ENCODE measurements at places on chromosomes 6 and 20.

DNA sequence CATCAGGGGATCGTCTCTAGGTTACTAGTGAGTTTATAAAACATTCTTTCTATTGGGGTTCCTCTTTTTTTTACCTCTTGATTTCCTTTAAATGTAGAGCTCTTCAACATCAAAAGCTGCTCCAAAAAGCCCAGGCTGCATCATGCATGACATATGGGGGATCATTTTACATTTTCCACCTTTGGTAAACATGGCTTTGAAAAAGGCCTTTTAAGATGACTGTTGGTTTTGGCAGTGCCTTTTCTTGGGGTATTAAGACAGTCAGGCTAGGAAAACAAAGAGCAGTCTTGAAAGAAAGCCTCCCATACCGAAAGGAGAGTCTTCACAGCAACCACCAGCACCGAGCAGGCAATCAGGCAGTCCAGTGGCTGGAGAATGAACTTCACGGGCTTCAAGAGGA, 73.2 kb downstream of the NPEPL1 start:
- DNase-seq = no peak

DNA sequence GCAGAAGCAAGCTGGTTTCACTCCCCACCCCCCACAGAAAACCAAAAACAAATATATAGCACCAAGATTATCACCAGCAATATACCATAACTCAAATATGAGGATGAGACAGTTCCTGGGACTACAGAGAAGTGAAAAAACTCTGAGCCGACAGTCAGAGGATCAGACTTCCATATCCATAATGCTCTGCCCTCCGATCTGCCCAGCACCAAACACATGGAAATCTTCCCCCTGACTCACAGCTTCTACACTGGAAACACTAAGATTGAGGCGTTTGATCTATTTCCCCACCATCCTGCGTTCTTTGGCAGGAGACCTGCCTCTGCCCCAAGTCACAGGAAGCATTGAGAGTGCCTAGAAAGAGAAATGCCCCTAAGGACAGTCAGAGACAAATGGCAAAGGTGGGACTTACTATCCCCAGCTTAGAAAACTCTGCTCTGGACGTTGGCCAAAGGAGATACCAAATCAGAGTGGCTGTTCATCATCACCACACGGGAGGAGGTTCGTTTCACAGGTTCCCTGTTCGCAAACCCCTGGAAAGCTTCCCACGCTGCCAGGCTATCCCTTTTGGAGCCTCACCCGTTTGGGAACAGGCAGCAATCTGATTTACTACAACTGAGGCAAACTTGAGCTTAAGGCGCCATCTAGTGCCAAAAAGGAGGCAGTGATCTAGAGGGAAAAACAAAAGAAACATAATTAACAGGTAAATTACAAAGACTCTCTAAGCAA, 48.7 kb upstream of the SRSF6 start:
- DNase-seq = no peak

DNA sequence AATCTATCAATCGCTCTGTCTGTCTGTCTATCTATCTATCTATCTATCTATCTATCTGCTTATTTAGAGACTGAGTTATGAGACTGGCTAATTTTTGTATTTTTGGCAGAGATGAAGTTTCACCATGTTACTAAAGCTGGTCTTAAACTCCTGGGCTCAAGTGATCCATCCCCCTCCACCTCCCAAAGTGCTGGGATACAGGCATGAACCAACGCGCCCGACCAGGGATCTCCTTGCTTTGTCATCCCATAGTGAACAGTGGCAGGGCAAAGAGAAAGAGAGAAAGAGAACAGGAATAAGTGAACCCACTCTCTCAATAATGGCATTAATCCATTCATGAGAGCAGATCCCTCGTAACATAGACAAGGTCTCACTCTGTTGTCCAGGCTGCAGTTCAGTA, 66.4 kb upstream of the DSP start:
- DNase-seq = no peak

DNA sequence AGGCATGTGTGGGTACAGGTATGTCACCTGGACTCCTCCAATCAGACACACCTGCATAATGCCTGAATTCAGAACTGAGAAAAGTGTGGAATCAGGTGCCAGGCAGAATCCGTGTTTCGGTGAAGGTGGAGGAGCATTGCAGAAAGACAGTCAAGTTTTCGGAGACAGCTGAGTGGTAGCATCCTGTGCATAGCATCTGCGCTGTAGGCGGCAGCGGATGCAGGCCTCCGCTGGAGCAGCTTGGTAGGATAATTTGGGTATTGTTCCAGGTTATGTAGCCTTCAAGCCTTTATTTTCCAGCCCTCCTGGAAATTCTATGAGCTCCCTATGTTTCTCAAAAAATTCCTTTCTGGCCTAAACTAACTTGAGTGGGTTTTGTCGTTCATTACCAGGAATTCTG, 15.5 kb upstream of the ARMC2 start:
- DNase-seq = no peak

- DNase-seq = no peak
These were observed 45.2 kb downstream of the KIF16B start for GRCh38 chr20:16528078-16528477.

DNA sequence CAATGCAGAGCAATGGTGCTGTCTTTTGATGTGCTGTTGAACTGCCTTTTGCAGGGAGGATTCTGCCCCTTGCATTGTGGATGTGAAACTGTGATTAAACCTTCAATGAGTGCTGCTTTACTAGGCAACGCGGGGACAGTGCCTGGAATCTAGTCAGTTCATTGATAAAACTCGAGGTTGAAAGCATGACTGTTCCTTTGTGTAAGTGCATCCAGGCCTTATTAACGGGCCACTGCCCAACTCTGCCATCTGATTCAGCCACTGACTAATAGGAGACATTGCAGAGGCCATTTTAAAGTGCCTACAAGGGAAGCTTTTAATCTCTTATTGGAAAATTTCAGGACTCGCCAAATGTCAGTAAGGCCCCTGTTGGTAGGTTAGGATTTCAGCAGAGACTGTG, 49.3 kb downstream of the SLC35F1 start:
- no peak for DNase-seq

DNA sequence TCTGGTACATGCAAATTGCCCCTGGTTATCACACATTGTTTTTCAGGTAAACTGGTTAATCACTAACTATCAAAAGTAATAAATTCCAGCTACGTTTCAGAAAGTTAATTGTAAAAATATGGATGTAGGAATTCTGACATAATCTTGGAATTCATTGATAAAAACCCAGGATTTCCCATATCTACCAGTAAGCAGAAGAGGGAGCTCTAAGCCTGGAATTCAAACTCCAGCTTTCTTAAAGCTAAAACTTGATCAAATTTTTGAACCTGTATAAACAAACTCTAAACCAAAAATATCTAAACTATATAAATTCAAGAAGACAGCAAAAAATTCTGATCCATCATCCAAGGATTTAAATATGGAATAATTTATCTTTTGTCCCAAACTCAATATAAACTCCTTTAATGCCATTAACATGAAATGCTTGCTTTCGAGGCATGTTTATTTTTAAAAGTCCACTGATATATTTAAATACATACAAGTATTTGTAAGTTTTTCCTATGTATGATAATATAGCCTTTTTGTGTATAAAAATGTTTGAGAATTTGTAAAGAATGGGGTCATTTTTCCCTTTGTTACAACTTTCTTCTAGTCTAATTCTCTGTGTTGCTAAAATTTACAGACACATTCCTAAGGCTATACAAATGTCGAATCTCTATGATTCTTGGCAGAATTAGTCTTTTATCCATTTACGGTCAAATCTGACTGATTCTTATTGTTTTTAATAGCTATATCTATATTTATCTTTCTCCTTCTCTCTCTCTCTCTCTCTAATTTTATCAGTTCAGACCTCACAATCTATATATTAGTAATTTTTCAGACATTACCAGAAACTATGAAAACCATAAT, 91.4 kb upstream of the RNF217 start:
- no peak for DNase-seq

- DNase-seq = no peak
These were observed 262.8 kb downstream of the TBC1D7 start for GRCh38 chr6:13065581-13065980.

DNA sequence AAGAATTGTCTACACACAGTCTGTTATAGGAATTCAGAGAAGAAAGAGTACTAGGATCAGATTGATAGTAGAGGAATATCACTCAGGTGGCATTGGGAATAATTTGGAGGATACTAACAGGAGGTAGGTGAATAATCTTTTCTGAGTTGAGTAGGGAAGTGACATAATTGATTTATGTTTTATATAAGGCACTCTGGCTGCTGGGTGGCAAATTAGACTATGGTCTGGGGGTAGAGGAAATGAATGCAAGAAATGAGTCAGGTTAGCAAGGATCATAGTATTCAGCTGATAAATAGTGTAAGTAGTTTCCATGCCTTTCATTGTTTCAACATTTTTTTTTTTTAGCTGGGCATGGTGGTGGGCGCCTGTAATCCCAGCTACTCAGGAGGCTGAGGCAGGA, 113.3 kb downstream of the CDKAL1 start:
- DNase-seq = no peak

DNA sequence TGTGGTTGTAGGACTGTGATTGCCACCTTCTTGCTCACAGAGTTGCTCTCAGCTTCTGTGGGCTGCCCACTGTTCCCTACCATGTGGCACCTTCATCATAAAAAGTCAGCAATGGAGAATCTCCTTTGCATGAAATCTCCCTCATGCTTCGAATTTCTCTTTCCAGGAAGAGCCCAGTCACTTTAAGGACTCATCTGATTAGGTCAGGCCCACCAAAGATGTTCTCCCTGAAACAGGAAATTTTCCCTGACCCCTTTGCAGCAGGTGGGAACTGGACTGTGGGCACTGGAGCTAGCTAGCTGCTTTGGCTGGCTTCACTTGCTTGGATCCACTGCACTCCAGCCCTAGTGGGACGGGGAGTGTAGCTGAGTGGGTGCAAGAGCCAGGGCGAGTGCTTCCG, 47.7 kb upstream of the FAM184A start:
- DNase-seq = no peak

- no peak for DNase-seq
These were observed 68.0 kb downstream of the AIG1 start for GRCh38 chr6:143128681-143129015.

GRCh38 chr6:161696801-161697200, 422.9 kb upstream of the AGPAT4 start:
- DNase-seq = no peak

DNA sequence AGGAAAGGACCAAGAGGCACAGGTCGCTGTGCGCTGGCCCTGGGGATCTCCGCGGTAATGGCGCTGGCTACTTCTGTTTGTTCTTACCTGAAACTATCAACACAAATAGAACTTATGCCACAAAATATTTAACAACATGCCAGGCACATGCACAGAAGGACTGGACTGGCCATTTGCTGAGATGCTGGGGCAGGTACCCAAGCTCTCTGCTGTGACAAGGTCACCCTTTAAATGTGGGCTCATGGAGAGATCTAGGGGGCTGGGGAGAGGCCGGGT, 28.0 kb upstream of the PXDC1 start:
- DNase-seq = no peak

DNA sequence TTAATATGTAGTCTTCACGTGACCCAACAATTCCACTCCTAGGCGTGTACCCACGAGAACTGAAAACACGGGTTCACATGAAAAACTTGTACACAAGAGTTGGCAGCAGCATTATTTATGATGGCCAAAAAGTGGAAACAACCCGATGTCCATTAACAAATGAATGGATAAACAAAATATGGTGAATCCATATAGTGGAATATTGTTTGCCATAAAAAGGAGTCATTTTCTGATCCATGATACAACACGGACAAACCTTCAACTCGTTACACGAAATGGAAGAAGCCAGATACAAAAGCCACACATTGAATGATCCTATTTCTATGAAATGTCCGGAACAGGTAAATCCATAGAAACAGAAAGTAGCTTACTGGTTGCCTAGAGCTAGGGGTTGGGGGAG, 78.4 kb downstream of the BMP7 start:
- no peak for DNase-seq

DNA sequence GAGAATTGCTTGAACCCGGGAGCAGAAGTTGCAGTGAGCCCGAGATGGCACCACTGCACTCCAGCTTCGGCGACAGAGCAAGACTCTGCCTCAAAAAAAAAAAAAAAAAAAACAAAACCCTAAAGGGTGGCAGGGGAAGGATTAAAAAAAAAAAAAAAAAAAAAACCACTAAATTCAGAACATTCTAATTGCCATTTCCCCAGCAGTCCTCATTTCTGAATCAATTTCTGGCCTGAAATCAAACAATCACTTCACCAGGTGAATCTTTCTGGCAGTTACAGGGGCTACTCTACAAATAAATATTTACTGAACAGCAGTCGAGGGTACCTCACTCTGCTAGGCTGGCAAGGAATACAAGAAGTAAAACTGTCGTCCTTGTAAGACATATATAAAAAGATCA, 1.2 kb downstream of the UQCC1 start:
- no peak for DNase-seq

DNA sequence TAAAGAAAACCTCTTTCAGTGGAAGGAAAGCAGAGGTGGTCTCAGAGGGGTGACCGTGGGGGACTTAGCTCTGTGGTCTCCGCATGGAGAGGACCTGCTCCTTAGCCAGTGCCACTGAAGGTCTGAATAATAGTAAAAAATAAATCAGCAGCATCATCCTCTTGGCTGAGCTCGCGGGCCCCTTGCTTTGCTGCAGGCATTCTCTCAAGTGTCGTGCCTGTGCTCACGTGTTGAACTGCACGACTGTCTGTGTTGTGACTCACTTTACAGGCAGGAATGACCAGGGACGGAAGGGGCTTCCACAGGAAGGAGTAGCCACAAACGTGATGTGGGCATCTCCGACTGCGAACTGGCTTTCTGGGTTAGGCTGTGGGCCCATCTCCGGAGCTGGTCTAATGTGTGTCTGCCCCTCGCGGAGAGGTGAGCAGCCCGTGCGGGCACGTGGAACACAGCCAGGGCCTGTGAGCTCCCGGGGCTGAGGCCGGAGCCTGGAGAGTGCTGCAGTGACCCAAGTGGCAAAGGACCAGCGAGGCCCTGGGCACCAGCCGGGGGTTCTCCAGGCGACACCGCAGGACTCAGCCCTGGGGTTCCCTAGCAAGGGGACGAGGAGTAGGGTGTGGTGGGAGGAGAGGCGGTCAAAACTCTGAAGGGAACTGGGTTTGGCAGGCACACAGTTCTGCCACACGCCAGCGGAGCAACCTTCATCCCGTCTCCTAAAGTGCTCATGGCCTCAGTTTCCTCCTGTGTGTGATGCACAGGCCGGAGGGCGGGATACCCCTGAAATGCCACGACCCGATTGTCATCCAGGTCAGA, 89.2 kb downstream of the RAMACL start:
- no peak for DNase-seq

- no peak for DNase-seq
These were observed 179.3 kb upstream of the DTNBP1 start for GRCh38 chr6:15841937-15842726.

DNA sequence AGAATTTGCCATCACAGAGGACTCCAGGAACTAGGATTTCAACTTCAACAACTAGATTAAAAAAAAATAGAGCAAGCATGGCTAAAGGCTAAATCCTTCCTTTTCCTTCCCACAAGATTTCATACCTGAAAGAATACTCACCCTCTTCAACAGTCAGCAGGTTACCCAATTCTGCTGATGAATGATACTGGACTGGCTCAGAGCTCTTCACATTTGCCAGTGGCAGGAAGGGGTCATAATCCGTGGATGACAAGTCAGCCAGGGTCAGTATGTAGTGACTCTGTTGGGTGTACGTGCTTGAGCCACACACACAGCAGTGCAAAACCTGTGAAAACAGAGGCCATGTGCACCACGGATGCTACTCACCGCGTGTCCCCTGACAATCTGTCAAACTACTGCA, 152.9 kb downstream of the INSM1 start:
- DNase-seq = no peak

- DNase-seq = no peak
These were observed 108.4 kb downstream of the JAG1 start for GRCh38 chr20:10565191-10565921.

GRCh38 chr20:33657704-33658095, 4.4 kb upstream of the C20orf144 start:
- no peak for DNase-seq

GRCh38 chr6:34011264-34011663, 134.6 kb downstream of the GRM4 start:
- no peak for DNase-seq
